ENCODE measurements at places on chromosomes 4 and X. TPM values are rescaled to one million over a fixed set of nuclear protein-coding genes. Genes with fewer than 3 reads are reported as not detected.

The F9 gene
- polyA plus RNA-seq, result not detected

- DNase-seq, result no peak
Observed at GRCh38 chrX:119647552-119648420, 41.6 kb upstream of the NKRF start.

DNA sequence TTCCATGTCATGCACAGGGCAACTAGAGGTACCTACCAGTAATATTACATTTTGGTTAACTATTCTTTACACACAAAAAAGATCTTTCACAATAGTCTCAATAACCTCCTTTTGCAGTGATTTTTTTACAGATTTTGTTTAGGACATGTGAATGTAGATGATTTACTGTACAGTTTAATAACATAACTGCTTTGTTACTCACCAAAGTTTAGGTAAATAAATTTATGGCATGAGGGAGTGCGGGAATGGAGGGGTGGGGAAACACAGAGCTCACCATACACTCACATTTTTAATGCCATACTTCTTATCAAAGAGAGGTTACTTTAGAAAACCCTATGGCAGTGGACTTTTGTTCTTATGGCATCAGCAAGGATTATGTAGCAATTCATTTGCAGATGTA is 93.1 kb upstream of the TEX13A start:
- no peak for DNase-seq

- no peak for DNase-seq
Observed at GRCh38 chr4:89871211-89871610, 23.4 kb upstream of the MMRN1 start.

The KCTD8 gene
- not detected for polyA plus RNA-seq

GRCh38 chr4:40258627-40259026 is 61.8 kb downstream of the RHOH start:
- no peak for DNase-seq

DNA sequence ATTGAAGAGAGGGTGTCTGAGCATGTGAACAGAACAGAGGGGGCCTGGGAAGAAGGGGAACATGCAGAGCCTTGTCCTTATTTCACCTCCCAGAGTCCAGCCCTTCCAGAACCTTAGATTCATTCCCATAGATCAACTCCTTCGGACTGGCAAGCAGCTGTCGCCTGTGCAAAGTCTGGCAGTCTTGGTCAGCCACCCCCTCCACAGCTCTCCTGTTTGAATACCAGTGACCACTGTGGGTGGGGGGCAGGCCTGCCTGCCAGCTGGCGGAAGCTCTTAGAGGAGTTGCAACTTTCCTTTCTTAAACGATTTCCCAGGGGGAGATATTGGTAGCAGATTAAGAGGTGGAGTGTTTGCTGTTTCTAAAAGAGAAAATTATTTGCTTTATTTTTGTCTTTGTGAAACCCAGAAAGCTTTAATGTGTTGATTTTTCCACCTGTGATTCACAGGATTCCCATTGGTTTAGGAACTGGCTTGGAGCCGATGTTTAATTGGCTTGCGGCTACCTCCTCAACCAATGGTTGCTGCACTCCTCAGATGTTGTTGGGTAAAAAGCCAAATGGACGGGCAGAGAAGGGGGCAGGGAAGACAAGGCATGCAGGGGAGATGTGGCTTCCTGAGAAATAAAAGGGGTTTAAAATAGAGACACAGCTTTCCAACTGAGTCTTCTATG is 62.2 kb upstream of the PRPS1 start:
- no peak for DNase-seq

GRCh38 chr4:153248641-153249198 is 44.5 kb downstream of the TRIM2 start:
- no peak for DNase-seq

The TRIML2 gene
- polyA plus RNA-seq, result not detected

- DNase-seq, result no peak
Observed at GRCh38 chr4:37367901-37368300, 123.4 kb downstream of the NWD2 start.

DNA sequence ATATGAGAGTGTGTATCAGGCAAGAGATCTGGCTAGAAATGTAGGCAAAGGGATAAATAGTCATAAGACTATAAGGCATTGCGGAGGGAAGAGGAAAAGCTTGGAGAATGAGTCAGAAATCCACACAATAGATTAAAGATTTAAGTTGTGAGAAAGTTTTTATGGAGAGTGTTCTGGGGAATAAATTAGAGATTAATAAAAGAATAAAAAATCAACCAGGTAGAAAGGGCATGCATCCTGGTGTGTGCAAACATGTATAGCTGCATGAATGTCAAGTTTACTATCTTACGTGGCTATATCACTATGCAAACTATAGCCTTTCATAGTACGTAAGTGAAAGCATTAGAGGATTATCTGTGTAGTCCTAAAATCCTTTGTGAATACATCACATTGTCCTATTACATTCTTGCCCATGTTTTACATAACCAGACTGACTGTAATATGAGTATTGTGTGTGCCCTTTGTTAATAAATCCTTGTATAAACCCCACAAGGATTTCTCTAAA is 36.9 kb downstream of the SNCA start:
- no peak for DNase-seq

DNA sequence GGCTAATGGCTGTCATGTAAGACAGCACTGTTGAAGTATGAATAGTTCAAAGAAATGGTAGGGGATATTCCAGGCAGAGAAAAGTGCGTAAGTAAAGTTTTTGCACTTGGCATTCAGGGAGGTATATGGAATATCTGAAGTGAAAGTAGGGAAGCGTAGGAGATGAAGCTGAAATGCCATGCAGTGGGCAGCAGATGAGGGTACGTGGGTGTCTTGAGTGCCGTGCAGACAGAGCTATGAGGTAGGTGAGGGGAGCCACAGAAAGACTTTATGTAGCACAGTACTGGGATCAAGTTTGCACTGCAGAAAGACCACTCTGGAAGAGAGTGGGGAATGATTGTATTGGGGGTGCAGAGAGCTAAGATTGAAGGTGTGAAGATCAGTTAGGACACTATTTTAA is 5.2 kb upstream of the SCD5 start:
- DNase-seq, result no peak

GRCh38 chr4:152316969-152317368 is 218.9 kb downstream of the FBXW7 start:
- DNase-seq, result peak; percentile 5

All from muscle of arm (tissue), 14 donors.